ENCODE measurements at places on chromosomes 5 and 9.
A peak's percentile ranks its signal among the peaks of the same experiment; 100 is the strongest.

- DNase-seq, result no peak
Observed at GRCh38 chr5:172186114-172186695, 1.8 kb downstream of the STK10 start.

GRCh38 chr9:125969462-125969861, 222.3 kb downstream of the PBX3 start:
- no peak for DNase-seq

DNA sequence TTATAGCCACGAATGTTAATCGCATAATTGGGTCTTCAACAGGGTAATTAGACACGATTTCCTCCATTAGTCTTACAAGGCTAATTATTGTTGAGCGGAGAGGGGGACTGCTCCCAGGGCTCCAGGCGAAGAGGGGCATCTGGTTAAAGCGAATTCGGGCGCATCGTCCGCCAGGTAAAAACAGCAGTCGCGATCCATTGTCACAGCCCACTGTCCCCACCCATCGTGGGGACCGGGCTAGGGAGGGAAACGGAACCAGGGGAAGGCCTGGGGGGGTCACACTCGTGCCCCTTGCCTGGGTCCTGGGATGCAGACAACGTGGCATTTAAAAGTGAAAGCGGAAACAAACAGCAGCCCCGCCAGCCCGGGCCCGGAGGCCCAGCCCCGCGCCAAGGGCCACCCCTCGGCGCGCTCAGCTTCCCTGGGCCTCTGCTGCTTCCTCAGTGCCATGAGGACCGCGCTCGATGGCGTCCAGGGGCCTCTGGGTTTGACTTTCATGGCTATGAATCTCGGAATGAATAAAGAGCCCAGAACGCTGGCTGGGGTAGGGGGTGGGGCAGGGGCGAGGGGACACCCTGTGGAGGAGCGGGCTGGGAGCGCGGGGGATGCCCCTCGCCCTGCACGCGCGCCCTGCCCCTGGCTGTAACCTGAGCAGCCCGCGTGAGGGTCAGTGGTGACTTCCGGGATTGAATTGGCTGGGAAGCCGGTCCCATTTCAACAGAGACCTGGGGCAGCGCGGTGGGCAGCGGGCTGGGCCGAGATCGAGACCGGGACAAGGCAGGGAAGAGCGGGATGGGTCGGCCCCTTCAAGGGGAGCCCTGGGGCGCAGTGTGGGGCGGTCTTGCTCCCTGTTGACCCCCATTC, 99.9 kb downstream of the GTF3C4 start:
- DNase-seq, result peak; percentile 21

DNA sequence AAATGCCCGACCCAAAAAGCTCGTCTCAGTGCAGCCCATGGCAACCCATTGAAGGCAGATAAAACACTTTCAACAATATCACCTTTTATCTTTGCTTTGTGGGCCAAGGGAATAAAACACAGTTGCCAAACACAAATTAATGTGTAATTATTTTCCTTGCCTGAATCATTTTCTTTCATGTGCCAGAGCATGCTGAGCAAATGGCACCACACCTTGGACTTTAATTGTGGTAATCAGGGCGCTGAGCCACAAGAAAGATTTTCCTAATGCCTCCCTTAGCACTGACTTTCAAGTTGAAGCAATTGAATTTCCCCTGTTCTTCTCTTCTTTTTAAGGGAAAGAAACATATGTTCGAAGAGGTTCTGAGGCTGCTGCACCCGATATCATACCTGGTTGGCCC, 297.1 kb upstream of the MSX2 start:
- no peak for DNase-seq

DNA sequence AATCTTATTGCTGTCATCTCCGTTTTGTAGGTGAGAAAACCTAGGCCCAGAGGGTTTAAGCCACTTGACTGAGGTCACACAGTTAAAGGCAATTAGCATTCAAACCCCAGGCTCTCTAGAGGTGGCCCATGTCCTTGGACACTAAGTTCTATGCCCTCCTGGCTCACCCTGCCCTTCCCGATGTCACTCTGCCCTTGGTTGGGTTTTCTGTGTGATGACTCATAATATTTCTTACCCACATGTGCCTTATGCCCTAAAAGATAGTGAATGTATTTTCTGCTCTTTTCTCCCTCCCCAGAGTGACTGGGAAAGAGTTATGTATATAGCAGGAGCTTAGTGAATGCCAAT, 174.5 kb upstream of the PITX1 start:
- no peak for DNase-seq

- no peak for DNase-seq
Observed at GRCh38 chr9:97310896-97311295, 3.4 kb downstream of the CCDC180 start.

GRCh38 chr5:8383616-8384015, 514.7 kb downstream of the MTRR start:
- no peak for DNase-seq

All from stimulated activated CD4-positive, alpha-beta T cell treated with anti-CD3 and anti-CD28 coated beads, Interleukin-1b, Interleukin-23, amount 100 ng/mL, for 24 hours (primary cell).